ENCODE measurements at places on chromosomes 2 and 18.

GRCh38 chr2:13522096-13522495 lies 805.4 kb downstream of the TRIB2 start:
- no peak for DNase-seq

DNA sequence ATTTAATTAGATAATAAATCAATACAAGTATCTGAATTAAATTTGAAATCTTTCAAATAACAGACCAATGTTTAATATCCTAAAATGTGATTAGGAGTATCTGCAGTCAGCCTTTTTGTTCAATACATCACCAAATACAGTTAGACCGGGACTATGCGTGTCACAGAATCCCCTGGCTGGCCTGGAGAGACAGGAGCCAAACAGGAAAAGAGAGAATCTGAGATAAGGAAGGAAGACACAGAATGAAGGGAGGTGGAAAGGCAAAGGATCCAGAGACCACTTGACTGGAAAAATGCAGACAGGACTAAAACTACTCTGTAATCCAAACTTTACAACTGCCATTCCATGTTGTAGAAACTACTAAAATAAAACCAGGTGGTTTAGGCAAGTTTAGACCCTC lies 66.3 kb downstream of the SIGLEC15 start:
- DNase-seq = no peak

- DNase-seq = no peak
Observed at GRCh38 chr18:35191698-35192025, 49.2 kb upstream of the ZNF397 start.

DNA sequence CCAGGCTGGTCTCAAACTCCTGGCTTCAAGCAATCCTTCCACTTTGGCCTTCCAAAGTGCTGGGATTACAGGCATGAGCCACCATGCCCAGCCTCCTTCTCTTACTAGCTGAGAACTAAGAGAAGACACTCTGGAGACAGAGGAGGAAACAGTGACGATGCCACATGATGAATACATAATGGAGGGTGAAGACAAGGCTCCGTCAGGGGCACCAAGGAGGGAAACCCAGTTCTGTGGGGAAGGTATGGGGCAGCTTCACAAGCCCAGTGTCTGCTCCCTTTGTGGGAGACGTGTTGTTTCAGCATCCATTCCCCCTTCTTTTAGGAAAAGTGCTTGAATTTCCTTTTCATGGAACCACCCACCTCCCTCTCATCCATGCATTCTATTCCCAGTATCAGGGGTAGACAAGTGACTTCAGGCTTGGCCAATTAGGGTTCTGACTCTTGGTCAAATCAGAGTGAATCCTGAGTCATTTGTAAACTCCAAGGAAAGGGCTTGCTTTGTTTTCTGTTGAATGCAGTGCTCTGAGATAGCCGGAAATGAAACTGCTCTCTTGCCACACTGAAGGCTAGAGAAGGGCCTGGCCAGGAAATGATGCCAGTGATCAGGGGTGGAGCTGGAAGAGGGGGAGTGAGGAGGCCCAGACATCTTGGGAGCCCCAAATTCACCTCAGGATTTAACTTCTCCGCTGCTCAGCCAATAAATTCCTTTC lies 23.7 kb downstream of the TMEM127 start:
- DNase-seq = no peak

GRCh38 chr2:239605976-239606375 lies 205.2 kb upstream of the HDAC4 start:
- DNase-seq = no peak

GRCh38 chr2:239804161-239805042 lies 220.7 kb downstream of the NDUFA10 start:
- no peak for DNase-seq

- peak; percentile 24 for DNase-seq
Observed at GRCh38 chr18:35672897-35673296, 91.4 kb downstream of the GALNT1 start.

DNA sequence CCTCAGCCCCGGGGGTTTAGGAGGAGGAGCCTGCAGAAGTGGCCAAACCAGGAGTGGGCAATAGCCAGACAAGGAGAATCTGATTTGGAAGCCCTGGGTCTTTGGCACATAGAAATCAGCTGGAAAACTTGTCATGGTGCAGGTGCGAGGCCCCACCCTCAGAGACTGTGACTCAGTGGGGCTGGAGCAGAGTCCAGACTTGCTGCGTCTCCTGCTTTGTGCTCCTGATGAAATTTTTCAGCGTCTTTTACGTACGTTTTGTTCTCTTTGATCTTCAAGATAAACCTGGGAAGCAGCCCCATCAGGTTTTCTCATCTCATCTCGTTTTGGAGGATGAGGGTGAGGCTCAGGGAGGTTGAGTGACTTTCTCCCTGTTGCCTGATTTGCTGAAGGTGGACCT lies 114.1 kb downstream of the CABLES1 start:
- DNase-seq = no peak

DNA sequence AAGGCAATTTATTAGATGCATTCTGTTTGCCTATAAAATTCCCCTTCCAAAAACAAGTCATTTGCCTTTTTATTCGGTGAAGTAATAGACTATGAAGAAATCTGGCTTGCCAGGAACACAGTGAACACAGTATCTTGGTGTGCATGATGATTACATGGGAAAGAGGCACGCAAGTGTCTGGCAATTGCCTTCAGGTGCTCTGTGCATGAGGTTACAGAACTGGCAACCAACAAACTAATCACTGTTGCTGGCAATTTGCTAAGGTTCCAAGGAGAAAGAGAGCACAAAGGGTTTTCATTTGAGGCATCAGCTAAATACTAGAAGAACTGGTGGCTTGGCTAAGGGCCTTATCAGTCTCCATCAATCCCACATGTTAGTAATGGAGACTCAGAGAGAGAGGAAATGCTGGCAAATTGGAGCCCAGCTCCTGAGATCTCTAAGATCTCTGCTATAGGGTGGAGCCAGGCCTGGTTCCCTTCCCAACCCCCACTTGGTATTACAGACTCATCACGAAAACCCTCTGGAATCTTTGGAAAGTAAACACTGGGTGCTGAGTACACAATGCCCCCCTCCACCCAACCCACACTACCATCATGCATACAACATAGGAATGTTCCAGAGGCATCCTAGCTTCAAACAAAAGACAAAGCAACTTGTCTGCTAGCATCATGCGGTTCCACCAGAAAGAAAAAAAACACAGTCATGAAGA lies 10.4 kb downstream of the RNF152 start:
- no peak for DNase-seq

- DNase-seq = no peak
Observed at GRCh38 chr2:8750221-8750620, 68.4 kb downstream of the ID2 start.

GRCh38 chr2:232085164-232085563 lies 123.7 kb downstream of the DIS3L2 start:
- DNase-seq = no peak

- peak; percentile 42 for DNase-seq
Observed at GRCh38 chr18:3104190-3105054, 91.5 kb upstream of the LPIN2 start.

DNA sequence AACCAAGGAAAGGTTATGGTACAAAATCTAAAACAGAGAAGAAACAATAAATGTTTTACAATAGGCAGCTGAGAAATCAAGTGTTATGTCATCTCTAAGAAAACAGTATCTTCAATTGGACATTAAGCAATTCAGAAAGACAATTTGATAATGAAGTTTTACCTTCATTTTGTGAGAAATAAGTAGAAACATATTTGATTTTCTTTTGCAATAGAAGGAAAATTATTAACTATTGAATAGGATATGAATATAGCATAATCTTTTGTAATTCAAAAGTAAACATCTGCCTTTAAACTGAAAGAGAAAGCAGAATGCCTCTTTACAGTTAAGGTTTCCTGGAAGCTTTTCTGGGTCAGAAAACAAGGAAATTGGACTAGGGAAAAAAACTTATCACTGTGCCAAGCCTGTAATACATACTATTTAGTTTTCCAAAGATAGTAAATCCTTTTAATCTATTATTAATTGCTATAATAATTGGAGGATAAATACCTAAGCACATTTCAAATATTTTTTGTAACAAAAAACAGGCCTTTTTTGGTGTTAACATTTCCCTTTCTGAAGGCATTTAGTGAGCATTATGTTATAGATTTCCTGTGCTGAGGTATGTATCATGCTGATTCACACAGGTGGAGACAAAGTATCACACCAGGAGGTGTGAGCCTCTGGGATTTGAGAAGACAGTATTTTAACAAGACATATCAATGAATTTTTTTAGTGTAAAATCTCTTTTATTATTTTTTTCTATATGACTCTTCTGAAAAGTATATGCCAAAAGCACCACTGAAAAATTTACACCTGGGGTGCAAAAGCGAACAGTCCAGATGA lies 947.0 kb upstream of the CDH2 start:
- no peak for DNase-seq

DNA sequence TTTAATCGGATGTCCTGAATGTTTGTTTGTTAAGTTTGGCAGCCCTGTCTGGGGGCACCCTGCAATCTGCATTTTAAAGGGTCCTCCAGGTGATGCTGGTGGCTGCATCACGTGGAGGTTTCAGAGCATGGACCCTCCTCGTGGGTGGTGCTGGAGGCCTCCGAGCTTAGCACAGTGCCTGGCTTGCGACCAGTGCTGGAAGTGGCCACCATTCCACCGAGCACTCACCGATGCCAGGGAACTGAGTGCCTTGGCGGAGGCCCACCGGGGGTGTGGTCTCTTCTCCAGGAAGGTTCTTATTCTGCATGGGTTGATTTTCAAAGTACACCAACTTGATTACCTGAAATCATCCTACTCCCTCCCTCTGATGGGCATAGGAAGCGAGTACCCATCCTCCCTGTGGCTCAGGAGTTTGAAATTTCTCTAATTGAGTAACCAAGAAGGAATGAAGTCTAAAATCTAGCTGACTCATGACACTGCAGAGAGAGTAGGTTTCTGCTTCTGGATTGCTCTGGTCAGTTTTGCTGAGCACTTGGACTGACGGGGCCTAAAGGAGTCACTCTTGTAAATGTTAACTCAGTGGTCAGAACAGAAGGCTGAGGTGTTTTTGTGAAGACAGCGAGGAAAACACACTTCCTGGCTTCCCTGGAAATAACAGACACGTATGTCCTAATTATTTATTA lies 58.1 kb upstream of the SLC66A3 start:
- DNase-seq = peak; percentile 55

GRCh38 chr2:204012072-204012653 lies 75.6 kb downstream of the ICOS start:
- peak; percentile 18 for DNase-seq

DNA sequence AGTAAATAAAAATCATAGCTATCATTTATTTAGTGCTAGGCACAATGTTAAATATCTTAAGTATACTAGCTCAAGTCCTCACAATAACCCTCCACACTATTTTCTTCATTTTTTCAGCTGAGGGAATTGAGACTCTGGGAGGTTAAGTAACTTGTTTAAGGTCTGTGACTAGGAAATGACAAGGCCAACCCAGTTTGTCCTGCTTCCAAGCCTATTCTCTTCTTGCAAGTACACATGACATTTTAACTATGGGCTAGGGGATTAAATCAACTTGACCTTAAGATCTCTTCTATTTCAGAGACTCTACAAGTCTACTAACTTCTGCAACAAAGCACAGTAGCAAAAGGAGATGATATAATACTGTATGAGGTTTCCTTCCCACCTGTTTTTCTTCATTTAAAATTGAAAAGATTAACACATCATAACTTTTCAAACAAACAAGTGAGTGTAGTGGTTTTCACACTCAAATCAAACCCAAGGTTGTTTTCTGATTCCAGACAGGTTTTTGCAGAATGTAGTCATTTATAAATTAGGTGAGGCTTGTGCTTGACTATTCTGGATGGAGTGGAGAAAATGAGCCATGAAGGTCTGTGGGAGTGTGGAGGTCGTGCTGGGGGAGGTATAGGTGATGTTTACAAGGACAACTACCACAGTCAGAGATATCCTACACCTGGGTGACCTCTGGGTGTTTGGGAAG lies 57.0 kb downstream of the CD28 start:
- DNase-seq = no peak

- DNase-seq = no peak
Observed at GRCh38 chr2:111954602-111955332, 56.4 kb downstream of the MERTK start.

DNA sequence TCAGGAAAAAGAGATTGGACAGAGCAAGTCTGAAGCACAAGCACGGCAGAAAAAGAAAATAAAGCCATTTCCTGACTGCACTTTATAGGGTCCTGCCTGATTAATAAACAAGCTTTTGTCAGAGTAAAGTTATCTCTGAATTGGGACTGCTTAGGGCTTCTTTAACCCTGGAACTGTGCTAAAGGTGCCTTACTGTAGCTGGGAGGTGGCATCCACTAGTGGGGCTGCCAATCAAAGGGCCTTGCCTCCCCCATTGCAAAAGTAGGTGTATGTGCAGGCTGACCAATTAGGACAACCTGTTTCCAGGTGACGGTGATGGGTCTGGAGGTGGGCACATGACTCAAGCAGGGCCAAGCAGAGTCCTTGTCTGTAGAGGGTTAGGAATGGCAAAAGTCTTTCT lies 57.4 kb upstream of the RAPH1 start:
- DNase-seq = no peak

- peak; percentile 25 for DNase-seq
Observed at GRCh38 chr2:84493514-84493913, 22.8 kb upstream of the DNAH6 start.

GRCh38 chr18:76619621-76620315 lies 124.7 kb upstream of the ZNF516 start:
- DNase-seq = no peak

DNA sequence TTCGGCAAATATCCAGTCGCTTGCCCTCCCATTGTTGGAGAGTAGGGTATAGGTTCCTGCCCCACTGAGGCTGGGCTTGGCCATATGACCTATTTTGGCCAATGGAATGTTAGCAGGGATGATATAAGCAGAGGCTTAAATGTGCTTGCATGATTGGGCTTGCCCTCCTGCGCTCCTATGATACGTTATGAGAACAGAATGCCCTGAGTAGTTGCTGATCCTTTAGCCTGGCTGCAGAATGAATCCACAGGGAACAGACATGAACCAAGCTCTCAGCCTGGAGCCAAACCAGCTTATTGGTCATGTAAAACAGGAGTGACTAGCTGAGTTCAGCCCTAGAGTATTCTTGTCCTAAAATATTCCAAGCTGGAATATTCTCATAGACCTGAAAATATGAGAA lies 34.8 kb upstream of the IMP4 start:
- no peak for DNase-seq

GRCh38 chr2:170823088-170823897 lies 6.6 kb downstream of the GAD1 start:
- no peak for DNase-seq

- no peak for DNase-seq
Observed at GRCh38 chr2:1400943-1401735, 12.1 kb upstream of the TPO start.

DNA sequence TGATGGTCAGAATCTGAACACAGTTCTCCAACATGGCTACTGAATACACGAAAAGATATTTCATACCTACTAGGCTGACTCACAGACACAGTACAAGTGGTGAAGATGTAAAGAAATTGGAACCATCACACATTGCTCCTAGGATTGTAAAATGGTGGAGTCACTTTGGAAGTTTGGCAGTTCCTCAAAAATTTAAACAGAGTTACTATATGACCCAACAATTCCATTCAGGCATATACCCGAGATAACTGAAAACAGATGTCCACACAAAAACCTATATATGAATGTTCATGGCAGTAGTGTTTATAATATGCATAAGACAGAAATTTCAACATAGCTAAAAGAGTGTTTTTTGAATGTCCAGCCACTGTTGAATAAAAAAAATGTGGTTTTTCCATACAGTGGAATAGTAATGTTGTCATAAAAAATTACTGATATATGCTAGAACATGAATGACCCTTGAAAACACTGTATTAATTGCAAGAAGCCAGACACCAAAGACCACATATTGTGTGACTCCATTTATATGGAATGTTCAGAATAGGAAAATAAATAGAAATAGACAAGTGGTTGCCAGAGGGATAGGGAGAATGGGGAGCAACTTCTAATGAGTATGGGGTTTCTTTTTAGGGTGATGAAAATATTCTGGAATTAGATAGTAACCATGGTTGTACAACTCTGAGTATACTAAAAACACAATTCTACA lies 10.1 kb downstream of the RMP24 start:
- no peak for DNase-seq
